ENCODE measurements at places on chromosomes 1 and 21.

- DNase-seq, result no peak
These were observed 2.2 kb downstream of the IKBKE start for GRCh38 chr1:206472454-206472853.

DNA sequence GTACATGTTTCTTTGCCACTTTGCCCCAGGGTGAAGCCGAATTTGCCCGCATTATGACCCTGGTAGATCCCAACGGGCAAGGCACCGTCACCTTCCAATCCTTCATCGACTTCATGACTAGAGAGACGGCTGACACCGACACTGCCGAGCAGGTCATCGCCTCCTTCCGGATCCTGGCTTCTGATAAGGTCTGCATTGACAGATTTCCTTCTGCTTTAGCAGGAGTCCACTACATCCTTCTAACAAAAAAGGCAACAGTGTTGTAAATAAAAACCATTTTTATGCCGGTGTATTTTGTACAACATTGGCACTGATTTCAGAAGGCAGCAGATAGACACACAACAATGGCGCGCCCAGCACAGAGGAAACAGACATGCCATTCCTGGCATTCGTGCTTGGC, 34.1 kb upstream of the MTR start:
- no peak for DNase-seq

DNA sequence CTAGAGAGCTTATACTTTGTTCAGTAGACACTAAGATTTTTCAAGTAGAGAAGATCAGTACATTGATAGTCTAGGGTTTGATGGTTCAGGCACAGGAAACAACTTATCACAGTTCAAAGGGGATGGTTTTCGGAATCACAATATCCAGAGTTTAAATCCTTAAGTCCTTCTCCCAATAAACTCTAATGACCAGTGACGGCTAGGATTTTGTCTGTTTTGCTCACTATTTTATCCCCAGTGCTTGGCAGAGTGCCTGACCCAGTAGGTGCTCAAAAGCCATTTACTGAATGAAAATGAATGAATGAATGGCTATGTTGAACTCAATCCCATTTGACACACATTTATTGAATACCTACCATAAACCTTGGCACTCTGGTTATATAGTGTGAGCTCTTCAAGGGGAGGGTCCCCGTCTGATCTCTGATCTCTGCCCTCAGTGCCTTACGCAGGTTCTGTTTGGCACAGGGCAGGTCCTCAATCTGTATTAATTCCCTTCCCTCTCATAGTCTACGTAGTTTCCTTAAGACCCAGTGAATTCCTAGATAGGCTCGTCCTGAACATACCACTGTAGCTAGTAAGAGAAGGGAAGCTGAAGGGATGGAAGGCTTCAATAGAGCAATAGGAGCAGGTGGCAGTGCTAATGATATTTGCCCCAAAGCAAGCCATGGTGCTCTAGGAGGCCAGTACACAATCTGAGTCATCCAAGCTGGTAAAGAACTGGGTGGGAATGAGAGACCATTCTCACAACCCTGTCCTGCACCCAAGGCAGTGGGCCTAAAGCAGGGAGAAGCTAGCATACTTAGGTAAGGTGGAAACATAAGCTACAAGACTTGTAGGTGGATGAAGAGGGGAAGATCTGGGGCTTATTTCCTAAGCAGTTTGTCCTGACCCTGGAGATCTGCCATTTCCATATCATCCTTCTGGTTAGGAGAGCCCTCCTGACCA, 53.4 kb downstream of the DMAP1 start:
- DNase-seq, result no peak

- DNase-seq, result peak; percentile 62
These were observed 54.9 kb upstream of the DNAJC6 start for GRCh38 chr1:65254320-65255034.

- no peak for DNase-seq
These were observed 42.3 kb downstream of the NEK7 start for GRCh38 chr1:198199105-198199504.

DNA sequence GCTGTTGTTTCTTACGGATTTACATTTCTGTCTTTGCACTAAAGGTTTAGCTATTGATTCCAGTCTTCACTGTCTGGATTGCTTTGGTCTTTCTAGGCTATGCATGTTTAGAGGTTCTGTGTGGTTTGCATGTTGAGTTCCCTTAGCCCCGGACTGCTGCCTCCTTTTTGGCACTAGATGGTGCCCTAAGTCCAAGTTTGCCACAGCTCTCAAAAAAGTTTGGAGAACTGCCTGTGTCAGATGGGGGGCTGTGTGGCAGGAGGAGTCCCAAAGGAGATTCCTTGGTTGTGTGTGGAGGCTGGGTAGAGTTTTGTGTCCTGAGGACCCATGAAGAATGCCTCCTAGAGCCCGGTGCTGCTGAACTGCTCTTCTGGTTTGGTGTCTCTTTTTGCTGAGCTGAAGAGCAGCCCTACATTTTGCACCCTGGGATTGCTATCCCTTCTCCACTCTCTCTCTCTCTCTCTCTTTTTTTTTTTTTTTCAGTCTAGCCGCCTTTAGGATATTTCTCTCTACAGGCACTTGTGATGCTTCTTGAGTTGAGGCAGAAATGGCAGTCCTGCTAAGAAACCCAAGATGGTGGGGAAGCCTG, 74.4 kb downstream of the PTGS2 start:
- DNase-seq, result no peak

GRCh38 chr1:16975211-16975610, 5.2 kb downstream of the MFAP2 start:
- DNase-seq, result no peak

GRCh38 chr1:212504171-212504803, 71.6 kb downstream of the NENF start:
- DNase-seq, result no peak

DNA sequence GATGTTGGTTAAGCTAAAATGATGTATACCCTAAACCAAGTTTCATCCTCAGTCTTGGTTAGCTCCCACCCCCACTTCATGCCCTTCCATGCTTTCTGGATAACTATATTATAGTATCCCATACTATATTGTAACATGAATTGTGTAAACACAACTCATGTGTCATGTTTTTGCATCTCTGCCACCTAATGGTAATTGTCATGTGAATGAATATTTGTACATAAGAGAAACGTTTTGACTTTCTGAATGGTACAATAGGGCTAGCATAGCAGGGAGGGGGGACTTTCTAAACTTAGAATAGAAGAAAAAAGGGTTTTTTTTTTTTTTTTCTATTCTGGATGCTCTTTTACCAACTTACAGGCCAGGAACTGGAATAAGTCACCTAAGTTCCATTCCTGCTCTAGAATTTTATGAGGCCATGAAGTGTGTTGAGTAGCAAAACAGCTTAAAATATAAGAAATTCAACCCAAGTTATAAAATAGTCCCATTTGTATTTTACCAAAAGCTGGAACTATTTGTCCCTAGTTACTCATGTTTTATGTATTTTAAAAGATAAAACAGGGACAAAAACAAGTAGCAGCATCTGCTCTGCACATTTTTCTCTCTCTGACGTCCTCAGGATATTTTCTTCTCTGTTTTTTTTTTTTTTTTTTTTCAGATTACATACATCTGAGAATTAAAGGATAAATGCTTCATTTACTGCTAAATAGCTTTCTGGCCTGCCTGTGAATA, 77.4 kb downstream of the HLX start:
- no peak for DNase-seq

DNA sequence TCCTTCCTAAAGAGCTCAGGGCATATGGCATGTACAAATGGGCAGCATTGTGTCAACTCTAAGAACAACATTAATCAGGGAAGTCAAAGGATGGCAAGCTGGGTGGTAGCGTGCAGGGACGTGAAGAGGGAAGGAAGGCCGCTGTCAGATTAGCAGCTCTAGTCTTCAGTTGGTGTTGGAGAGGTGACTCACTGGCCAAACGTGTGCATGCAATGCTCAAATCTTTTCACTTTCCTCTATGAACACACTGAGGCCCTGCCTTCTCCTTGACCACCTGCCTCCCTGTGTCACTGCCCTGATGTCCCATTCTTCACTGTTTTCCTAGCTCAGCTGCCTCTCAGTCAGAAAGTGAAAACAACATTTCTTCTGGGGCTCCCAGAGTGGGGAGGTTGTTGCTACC, 5.9 kb upstream of the PIGR start:
- DNase-seq, result no peak

- no peak for DNase-seq
These were observed 70.8 kb downstream of the PLA2G4A start for GRCh38 chr1:186899577-186899976.

- no peak for DNase-seq
These were observed 7.0 kb downstream of the TLR5 start for GRCh38 chr1:223136086-223136485.

DNA sequence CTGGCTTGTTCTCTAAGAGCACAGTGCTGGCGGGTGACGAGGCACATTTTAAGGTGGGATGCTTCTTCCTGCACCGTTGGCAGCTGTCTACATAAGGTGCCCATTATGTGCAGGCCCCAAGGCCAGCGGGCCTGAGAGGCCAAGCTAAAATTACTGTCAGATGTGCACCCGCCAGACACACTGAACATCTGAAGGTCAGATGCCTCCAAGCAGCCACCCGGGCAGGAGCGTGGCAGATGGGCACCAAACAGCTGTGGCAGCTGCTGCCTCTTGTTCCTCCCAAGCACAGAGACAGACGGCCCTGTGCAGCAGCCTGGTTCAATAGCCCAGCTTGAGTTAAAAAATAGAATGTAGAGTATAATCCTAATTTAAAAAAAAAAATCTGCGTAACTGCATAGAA, 211.9 kb upstream of the EDN2 start:
- no peak for DNase-seq

DNA sequence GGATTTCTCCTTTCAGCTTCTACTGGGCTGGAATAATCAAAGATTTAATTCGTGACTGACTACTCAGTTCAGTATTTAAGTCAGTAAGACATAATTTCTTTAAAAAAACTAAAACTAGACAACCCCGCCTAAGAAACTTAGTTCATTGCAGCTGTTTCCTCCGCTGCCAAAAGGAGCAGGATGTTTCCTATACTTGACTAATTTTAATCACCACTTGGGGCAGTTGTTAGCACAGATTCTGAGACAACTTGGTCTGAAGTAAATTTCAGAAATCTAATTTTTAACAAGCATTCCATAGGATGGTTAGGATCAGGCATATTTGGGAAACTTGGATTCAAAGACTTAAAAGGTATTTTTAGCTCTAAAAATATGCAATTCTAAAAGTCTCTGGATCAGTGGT, 34.0 kb downstream of the EPRS1 start:
- DNase-seq, result no peak

GRCh38 chr1:98130408-98130807, 209.6 kb upstream of the DPYD start:
- no peak for DNase-seq

- DNase-seq, result no peak
These were observed 593 bp downstream of the ST6GALNAC3 start for GRCh38 chr1:76075188-76075489.

DNA sequence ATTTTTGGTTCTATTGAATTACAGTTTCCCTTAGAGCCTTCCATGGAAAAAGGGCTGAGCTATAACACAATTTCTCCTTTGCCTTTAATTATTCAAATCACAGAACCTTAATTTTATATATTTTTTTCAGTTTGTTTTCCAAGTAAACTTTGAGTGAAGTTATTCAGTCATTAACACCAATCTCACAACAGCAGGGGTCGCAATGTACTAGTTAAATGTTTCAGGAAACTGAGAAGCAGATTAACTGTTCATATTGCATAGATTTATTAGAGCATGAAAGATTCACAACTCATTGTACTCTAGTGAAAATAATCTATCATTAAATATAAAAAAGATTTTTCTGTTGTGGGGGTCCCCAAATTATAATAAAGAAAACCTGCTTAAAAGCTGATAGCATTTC, 64.1 kb downstream of the KIFAP3 start:
- DNase-seq, result no peak

DNA sequence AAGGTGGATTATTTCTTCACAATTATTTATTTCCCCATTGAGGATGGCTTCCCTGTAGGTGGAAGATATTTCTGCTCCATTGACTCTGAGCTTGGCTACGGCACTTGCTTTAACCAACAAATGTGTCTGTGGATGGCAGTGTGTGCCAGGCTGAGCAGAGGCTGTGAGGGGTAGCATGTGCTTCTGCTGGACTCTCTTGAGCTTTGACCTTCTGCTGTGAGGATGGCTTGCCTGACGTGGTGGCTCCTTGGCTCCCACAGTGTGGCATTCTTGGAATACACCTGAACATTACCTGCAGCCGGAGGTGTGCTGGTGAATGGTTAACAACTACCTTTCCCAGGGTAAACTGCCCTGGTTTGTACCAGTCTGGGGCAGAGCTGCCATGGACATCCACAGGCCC, 46.8 kb downstream of the WDR3 start:
- no peak for DNase-seq

DNA sequence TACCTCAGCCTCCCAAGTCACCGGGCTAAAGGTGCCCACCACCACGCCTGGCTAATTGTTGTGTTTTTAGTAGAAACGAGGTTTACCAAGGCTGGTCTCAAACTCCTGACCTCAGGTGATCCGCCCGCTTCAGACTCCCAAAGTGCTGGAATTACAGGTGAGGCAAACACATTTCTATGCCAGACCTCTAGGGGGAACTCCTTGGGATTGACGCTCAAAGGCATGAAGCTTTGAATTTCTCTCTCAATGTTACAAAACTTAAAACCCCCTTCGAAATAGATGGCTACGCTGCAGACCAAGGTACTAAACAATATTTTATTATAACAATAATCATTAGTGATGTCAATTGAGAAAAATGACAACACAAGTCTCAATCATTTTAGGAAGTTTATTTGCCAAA, 330.0 kb downstream of the SETD4 start:
- no peak for DNase-seq

DNA sequence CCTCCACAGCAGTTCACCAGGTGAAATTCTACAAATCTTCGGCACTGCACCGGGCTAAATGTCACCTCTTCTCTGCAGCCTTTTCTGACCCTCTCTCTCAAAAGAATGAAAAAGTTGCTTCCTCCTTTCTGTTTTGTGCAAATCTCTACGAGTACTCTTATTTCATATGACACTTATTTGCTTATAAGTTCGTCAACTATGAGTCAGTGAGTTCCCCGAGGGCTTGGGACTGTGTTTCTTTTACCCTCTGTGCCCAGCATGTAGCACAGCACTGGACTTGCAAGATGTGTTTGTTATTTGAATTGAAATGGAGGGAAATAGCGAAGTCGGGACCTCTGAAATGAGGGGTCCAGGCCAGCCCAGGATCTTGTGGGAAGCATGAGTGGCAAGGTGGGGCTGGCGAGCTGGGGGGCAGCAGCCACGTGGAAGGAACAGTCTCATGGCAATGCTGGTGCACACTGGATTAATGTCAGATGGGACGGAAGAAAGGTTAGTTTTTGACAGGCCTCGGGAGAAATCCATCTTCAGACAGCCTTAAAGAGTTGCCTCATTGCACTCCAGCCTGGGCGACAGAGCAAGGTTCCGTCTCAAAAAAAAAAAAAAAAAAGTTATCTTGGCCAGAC, 6.2 kb downstream of the SLC6A9 start:
- DNase-seq, result no peak

All from stimulated activated CD4-positive, alpha-beta T cell treated with anti-CD3 and anti-CD28 coated beads, Interleukin-1b, Interleukin-23, amount 100 ng/mL, for 1 hour (primary cell).